ENCODE measurements at places on chromosomes 3 and 15.

DNA sequence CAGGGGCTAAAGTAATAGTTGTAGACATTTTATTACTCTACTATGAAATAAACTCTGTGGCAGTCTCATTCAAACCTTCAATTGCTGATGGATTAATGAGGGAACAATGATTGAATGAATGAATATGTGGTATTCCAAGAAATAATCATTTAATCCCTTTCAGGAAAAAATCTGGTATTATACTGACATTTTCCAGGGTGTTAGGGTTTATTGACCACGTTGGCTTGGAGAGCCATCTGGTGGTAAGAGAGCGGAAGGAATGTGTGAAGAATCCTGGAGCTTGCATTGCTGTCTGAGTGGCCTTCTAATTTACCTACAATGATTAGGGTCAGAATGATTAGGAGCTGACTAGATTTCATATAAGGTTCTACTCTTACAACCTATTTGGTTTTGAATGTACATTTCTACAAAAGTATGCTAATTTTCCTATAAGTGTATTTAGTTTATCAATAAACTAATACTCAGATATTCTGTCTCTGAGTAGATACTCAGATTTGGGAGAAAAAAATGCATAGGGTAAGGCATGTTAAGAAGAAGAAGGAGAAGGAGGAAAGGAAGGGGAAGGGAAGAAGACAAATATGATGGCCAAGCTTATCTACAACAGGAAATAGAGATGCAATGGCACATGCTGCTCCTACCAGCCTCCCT, 249.9 kb downstream of the ROBO1 start:
- DNase-seq = no peak

DNA sequence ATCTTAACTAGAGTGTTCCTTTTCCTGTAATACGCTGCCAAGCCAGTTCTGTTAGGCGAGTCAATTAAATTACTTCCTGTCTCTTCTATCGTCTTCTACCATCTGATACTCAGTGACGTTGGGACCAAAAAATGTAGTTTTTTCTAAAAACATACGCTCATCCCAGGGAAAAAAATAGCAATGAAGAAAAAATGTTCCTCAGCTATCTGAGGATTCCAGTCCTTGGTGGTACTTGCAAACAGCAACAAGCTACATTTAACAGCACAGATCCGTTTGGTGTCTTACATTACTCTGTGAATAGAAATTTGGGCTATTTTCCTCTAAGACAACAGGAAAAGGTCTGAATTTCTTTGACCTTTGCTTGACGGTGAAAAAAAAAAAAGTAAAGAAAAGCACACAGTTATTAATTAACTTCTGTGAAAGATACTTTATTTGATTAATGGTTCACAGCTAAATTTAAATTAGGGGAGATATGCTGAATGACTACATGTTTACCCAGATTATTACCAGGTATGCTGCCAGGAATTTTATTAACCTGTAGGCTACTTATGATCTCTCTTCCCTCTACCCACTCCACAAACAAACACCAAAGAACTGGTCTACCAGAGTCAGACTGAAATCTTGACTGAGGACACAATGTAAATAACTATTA, 254.4 kb upstream of the ZPLD1 start:
- no peak for DNase-seq

- DNase-seq = no peak
Measured at GRCh38 chr15:75565062-75565970, 13.8 kb downstream of the PTPN9 start.

DNA sequence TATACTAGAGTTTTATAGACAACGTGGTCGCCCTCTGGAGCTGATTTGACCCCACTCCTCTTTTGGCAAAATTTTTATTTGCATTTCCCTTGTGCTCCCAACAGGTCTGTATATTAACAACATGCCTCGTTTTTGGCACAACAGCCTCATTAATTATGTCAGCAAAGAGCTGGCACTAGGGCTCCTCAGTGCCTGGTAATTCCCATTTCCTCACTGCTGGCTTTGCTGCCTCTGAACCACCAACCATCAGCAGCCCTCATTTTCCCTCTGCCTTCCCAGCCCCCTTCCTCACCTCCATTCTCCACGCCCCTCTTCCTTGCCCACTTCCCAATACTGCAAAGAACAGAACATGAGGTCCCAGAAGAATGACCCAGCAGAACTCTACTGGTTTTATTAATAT, 204.8 kb downstream of the ABHD5 start:
- DNase-seq = no peak

DNA sequence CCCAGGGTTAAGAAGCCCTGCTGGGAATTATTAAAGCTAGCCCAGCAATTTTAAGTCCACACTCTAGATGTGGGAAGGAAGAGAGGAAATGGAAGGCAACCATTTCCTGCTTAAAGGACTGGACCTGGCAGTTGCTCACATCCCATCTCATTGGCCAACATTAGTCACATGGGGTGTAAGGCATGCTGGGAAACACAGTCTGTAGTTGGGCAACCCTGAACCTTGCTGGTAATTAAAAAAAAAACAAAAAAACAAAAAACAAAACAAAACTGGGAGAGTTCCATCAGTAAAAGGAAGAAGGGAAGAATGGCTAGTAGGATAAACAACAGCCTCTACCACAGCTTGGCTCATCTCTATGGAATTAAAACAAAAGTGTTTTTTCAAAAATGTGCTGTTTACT, 136.0 kb downstream of the VGLL4 start:
- DNase-seq = no peak

GRCh38 chr3:170751083-170751898, 118.7 kb downstream of the RPL22L1 start:
- DNase-seq = no peak

DNA sequence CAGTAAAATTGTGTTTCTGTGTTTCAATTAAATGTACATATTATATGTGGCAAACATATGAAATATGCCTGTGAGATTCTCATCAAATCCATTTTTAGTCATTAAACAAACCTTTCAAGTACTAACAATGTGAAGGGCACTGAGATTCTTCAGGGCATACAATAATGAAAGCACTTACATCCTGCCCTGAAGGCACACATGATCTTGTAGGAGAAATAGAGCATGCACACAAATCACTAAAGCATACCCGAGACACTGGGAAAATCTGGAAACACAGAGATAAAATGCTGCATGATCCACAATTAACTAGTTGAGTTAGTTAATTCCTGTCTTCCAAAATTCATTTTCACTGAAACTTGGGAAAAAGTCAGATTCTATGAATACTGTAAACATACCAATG, 810.5 kb upstream of the NECTIN3 start:
- no peak for DNase-seq

DNA sequence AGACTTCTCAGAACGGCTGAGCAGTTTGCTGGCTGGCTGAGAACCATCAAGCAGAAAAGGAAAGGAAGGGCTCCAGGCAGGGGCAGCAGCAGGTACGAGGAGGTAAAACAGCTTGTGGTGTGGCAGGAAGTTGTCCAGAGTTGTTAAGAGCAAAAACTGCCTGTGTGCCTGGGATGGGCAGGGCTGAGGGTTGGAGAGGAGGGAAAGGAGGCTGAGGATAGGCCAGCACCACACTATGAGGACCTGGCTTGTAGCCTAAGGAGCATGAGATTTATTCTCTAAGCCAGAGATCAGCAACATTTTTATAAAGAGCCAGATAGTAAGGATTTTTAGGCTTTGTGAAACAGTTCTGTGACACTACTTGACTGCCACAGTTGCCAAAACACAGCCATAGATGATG, 8.0 kb downstream of the IGSF10 start:
- no peak for DNase-seq

GRCh38 chr15:95017666-95018328, 786.4 kb downstream of the MCTP2 start:
- no peak for DNase-seq

DNA sequence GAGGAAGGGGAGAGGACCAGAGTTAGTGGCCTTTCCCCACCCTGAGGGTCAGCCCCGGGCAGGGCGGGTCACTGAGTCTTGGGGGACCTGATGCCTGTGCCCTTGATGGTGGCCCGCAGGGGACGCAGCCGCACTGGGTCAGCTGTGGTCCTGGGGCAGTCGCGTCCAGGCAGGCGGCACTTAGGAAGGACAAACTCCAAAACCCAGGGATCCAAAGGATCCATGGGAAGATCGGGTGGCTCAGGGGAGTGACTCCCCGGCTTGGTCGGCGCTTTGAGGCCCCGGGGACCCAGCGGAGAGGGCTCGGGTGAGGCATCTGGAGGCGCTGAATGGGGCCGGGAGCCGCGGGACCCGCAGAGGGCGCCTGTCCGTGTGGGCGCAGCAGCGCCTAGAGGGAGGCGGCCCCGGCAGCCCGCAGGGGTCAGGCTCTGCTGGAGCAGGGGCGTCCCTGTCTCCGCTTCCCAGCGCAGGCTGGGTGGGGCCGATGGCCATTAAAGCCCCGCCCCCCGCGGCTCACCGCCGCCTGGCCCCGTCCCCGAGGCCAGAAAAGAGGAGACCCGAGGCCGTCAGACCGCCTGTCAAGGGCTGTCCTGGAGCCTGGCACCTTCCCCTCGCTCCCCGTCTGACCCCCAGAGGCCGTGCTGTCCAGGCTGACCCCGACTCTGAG, 17.5 kb downstream of the CIDEC start:
- DNase-seq = no peak

GRCh38 chr3:48516571-48516970, 12.6 kb upstream of the SHISA5 start:
- no peak for DNase-seq

DNA sequence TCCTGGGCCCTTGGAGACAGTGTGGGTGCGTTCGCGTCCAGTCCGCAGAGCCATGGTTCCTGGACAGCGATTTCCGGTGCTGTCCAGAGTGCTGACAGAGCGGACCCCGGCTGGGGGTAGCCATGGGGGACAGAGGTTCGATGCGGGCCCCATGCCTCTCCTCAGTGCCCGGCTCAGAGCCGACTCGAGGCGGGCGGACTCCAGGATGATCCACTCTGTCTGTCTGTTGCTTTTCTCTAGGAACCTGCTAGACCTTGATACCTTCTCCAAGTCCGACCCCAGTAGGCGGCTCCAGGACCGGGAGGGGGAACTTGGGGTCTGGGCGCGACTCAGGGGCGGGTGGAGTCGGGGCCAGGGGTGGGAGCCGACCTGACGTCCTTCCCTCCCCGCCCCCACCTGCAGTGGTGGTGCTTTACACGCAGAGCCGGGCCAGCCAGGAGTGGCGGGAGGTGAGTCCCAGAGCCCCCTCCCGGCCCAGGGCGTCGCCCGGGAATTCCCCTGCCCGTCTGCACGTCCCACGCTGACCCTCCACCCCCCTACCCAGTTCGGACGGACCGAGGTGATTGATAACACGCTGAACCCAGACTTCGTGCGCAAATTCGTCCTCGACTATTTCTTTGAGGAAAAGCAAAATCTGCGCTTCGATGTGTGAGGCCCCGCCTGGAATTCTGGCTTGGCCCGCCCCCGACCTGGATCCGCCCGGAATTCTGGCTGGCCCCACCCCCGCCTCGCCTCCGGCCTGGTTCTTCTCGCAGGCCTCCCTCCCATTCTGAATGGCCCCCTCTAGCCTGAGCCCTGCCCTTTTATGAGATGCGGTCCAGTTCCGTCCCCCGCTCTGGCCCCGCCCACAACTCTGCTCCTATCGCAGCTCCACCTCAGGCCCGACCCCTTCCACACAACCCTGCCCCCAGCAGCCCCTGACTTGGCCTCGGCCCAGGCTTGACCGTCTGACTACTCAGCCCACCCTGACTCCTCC, 1.0 kb downstream of the CPNE9 start:
- no peak for DNase-seq

DNA sequence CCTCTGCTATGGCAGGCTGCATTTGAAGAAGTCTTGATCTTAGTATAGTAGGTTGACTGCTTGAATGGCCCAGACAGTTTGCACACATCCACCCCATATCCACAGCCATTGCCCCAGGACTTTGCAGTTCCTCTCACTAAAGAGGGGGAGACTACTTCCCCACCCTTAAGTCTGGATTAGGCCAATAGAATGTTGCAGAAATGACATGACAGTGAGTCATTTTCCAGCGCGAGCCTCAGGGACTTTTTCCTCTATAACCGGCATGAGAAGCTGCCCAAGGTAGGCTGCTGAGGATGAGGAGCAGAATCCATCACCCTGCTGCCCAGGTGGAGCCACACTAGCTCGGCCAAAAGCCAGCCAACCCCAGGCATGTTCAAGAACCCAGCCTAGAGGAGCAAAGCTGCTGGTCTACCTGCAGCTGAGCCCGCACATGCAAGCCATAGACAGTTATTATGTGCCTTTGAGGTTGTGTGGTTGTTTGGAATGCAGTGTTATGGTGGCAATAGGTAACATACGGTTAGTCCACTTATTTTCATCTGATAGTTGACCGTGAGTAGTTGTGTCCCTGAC, 113.9 kb downstream of the TLE3 start:
- DNase-seq = no peak

DNA sequence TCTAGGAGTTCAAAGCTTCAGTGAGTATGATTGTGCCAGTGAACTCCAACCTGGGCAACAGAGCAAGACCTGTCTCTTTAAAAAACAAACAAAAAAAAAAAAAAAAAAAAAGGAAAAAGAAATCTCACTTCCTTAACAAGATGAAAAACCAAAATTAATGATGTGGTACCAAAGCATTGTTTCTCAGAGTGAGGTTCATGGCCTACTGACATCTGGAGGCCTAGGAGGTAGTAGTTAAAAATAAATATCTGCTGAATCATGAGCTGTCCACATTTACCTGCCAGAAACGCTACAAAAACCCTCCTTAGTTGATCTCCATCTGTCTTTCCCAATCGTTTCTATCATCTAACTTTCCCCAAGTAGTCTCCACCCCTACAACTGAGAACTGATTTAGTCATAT, 51.2 kb downstream of the EPHA6 start:
- no peak for DNase-seq

DNA sequence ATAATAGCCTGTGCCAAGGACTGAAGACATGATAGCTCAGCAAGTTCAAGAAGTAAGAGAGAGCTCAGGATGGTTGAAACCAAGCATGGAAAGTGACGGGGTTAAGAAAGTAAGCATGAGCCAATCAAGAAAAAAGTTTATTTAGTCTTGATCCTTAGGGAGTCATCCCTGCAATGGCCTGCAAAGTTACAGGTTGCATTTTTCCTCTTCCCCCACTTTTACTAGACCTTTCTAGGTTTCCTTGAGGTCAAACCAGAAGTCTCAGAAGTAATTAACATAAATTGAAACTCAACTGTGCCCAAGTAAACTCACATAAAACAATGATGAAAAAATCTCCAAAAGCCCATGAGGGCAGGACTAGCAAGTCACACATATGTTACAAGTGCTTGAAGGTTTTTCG, 250.9 kb downstream of the MAGI1 start:
- DNase-seq = no peak

DNA sequence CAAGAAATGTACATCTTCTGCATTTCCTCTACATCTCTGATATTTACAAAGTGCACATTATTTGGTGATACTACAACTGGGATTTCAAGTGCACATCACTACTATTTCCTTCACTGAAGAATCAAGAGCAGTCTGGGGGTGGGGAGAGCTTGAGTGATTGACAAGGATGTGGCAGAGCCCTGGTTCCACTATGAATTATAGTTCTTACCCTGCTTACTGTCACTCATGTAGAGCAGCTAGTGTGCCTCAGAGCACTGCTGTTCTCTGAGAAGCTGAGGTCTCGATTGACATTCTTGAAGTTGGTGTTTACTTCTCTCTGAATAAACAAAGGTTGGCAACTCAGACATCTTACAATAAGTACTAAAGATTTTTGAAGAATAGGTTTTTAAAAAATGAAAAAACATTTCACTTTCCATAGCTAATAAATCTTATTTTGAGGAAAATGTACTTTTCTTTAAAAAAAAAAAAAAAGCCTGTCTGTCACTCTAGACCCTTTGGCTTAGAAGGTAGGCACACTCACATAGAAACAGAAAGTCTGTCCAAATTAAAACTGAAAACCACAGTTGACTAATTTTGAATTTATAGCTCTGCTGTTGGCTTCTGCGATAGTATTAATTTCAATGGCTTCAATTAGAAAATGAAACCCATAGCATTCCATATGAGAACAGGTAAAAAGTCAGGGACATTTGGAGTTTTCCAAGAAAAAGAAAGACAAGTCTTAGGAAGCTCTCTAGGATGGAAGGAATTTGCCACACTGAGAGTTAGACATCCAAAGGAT, 5.6 kb downstream of the GREM1 start:
- no peak for DNase-seq

Measured in nucleus accumbens (tissue), 56 donors.